ENCODE measurements at places on chromosomes 4 and X. TPM values are rescaled to one million over a fixed set of nuclear protein-coding genes. Genes with fewer than 3 reads are reported as not detected.

Gene ANKRD50
- total RNA-seq: 33.3 TPM

Gene ASB5
- not detected for total RNA-seq

Gene NRK
- total RNA-seq: 6.1 TPM

Gene TKTL2
- total RNA-seq: not detected

Gene TEC
- total RNA-seq: 0.39 TPM

Gene RRH
- not detected for total RNA-seq

Gene H2BW2
- not detected for total RNA-seq

Gene F8A3
- 3.9 TPM for total RNA-seq

Gene GUCY2F
- total RNA-seq: not detected

Gene VMA21
- total RNA-seq: 45.1 TPM

Gene SLC39A8
- 30.2 TPM for total RNA-seq

Gene ETDB
- not detected for total RNA-seq

Gene MAGEC3
- total RNA-seq: not detected

Gene HMGB3
- 8.2 TPM for total RNA-seq

Gene FGB
- not detected for total RNA-seq

Gene BEND4
- not detected for total RNA-seq

Gene MGARP
- total RNA-seq: 1.4 TPM

Gene TRPC3
- not detected for total RNA-seq
